ENCODE measurements at places on chromosomes 3 and 15.

DNA sequence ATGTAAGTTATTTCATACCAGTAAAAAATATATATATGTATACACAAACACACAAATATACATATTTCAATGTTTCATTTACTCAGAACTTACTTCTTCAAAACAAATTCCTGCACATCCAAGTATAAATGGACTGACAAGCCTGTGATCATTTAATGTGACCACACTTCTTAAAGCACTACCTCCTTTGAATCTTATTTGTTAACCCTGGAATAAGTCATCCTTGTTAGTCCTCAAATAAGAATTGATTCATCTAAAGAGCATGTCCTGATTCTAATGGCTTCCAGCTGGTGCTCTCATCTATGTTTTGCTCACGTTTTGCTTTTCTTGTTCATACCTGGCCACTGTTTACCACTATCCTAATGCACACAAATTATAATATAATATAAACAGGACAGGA, 103.9 kb upstream of the UBP1 start:
- no peak for DNase-seq

DNA sequence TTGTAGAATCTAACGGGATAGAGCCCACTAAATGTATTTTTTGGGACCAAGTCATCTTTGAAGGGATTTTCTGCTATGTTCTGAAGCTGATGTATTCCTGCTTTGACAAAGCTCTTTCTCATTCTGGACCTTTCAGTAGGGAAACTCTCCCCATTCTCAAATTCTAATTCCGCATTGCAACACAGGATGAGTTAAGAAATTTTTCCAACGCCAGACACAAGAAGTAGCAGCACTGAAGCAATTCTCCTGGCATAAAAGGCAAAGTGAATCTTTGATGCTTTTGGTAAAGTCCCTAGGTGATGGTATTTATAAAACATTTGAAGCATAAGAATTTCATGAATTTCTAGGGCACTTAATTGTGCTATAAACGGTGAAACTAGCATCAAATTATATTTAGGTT, 76.8 kb downstream of the ZPLD1 start:
- no peak for DNase-seq

- no peak for DNase-seq
Measured at GRCh38 chr3:166445865-166446264, 608.6 kb upstream of the BCHE start.

DNA sequence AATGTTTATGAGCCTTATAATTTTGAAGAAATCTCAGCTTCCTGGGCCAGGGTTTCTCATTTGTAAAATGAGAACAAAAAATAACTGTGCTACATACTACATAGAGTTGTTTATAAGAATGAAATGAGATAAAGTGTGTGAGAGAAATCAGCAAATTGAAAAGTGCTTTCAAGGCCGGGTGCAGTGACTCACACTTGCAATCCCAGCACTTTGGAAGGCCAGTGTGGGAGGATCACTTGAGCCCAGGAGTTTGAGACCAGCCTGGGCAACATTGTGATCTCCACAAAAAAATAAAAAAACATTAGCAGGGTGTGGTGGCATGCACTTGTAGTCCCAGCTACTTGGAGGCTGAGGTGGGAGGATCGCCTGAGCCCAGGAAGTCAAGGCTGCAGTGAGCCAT, 22.4 kb downstream of the FOXB1 start:
- DNase-seq, result no peak

DNA sequence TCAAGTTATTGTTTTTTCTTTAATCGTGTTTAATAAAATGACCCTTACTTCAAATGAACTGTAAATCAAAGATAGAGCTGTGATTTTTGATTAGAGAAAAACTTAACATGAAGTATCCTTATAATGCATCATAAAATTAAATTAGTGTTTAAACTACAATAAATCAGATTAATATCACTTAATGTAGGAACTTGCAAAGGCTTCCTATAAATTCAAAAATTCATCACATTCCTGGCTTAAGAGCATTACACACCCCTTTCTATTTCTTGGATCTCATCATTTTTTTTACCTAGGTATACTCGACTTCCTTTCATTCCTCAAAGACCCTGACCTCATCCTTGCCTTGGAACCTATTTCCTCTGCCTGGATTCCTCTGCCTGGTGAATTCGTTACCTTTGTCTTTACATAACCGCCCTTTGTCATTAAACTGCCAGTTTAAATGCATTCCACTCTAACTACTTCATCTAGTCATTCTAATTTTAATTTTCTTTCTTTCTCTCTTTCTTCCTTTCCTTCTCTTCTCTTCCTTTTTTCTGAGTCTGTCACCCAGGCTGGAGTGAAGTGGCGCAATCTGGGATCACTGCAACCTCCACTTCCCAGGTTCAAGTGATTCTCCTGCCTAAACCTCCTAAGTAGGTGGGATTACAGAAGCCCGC, 1244.5 kb downstream of the OTOL1 start:
- no peak for DNase-seq

- peak; percentile 85 for DNase-seq
Measured at GRCh38 chr3:186930641-186931531, 560 bp downstream of the ST6GAL1 start.

GRCh38 chr3:57545636-57546268, 1.6 kb upstream of the DNAH12 start:
- DNase-seq, result no peak

GRCh38 chr3:21533002-21533401, 218.0 kb downstream of the ZNF385D start:
- no peak for DNase-seq

- no peak for DNase-seq
Measured at GRCh38 chr15:90306560-90306959, 41.1 kb downstream of the NGRN start.

- DNase-seq, result no peak
Measured at GRCh38 chr3:49654176-49654825, 19.9 kb upstream of the APEH start.

GRCh38 chr15:28191832-28192231, 92.7 kb upstream of the OCA2 start:
- peak; percentile 93 for DNase-seq

DNA sequence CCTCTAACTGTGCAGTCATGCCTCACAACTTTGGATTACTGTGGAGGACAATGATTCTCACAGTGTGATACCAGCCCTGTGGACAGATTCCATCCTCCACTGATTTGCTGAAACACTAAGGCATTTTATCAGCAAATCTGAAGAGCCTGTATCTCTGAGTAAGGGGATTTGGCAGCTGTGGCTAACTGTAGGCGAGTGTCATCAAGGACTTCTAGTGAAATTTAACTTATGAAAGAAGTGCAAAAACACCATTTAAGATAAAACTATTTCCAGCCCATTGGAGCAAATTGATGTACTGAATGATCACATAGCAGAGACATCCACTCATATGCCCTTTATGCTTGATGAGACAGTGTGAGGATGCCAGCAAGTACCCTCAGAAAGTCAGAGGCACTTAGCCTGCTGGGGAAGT, 13.9 kb upstream of the TMPRSS7 start:
- peak; percentile 76 for DNase-seq

- DNase-seq, result no peak
Measured at GRCh38 chr3:29771602-29772001, 490.7 kb downstream of the RBMS3 start.

GRCh38 chr3:142210608-142211007, 14.8 kb downstream of the GK5 start:
- DNase-seq, result peak; percentile 55

DNA sequence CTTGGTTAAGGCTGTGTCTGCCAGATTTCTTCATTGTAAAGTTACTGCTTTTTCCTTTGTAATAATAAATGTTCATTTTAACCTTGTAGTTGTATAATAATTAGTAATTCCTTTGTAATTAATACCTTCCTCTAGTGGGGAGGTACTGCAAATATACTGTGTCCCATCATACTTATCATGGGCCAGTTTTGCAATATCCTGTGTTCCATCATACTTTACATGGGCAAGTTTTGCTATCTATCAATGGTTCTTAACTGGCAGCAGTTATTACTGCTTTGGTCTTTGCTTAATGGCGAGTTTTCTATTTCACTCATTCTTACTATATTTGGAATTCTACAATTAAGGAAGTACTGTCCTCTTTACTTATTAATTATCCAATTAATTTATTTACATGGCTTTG, 10.6 kb downstream of the ATP2C1 start:
- no peak for DNase-seq

- DNase-seq, result no peak
Measured at GRCh38 chr3:141320399-141321108, 47.8 kb upstream of the ZBTB38 start.

GRCh38 chr15:48856942-48857341, 21.0 kb upstream of the EID1 start:
- peak; percentile 37 for DNase-seq

DNA sequence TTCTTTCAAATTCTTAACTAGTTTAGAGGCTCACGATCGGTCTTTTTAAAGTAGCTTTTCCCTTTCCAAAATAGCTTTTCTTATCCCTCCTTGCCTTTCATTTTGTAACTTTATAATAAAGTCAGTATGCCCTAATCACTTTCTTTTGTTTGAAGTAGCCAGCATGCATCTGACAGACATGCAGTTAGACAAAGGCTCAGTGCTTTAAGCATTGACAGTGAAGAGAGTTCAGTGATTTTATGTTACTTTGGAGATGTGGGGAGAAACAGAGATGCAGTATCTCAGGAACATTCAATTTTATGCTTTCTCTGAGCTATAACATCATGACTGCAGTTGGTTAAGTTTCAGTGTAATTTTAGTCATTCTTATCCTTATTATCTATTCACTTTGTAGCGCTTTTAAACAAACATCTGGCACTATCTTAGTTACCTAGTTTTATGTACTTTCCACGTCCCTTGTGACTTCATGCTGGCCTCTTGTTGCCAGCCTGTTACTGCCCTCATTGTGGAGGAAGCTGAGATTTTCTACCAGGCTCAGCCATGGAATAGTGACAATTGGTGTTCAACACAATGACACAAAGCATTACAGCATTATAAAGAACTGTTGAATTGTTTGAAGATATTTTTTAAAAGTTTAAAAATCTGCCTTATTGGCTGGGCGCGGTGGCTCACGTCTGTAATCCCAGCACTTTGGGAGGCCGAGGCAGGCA, 90.3 kb downstream of the AKAP13 start:
- no peak for DNase-seq

DNA sequence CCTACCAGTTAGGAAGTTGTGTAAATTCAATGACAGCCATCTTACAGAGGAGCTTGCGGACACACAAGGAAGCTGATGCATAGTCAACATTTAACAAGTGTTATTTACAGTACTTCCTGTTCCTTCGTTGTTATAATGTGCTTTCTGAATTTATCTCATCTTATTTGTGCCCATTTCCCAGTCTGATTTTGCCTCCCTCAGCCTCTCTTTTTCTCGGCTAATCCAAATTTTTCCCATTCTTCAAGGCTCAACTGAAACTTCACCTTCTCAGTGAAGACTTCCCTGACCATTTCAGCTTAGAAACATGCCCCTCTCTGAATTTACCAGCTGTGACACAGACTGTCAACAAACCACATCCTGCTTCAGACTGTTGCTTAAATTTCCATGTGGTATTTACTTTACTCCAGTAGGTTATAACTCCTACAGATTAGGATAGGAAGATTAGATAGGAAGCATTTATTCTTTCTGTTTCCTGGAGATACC, 55.7 kb upstream of the CP start:
- no peak for DNase-seq

DNA sequence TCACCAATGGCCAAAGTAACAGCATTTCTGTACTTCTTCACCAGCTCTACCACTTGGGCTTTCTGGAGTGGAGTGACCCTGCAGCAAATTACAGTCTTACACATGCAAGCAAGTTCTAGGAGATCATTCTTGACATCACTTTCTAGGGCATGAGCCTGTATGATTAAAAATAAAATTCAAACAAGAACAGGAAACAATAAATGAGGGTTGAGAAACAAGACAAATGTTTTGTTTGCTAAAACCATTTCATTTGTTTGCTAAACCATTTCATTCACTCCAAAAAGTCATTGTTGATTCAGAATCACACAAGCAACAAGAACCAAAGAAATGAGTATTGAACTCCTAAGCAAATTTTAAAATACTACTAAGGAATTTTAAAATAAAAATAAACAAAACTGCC, 220.9 kb downstream of the ATP8B4 start:
- DNase-seq, result no peak

DNA sequence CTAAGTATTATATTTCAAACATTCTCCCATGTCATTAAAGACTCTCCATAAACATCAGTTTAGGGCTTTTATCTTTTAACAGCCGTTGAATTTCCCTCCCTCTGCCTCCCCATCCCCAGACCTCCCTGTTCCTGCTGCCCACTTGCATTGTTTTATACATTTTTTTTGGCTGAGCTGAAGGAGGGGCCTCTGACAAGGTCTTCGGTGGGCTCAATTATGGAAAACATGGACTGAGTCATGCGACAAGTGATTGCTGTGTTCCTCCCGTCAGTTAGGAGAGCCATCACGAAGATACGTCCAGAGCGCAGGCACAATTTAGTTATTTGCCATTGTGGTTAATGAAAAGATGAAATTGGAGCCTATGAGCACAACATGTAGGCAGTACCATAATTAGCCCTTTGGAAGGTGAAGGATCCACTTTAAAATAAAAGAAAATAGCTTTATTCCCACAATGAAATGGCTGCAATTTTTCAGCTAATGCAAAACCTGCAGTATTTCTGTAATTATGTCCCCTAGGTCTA, 12.0 kb upstream of the NMNAT3 start:
- peak; percentile 50 for DNase-seq

GRCh38 chr15:73330206-73331051, 38.3 kb downstream of the HCN4 start:
- DNase-seq, result peak; percentile 10

DNA sequence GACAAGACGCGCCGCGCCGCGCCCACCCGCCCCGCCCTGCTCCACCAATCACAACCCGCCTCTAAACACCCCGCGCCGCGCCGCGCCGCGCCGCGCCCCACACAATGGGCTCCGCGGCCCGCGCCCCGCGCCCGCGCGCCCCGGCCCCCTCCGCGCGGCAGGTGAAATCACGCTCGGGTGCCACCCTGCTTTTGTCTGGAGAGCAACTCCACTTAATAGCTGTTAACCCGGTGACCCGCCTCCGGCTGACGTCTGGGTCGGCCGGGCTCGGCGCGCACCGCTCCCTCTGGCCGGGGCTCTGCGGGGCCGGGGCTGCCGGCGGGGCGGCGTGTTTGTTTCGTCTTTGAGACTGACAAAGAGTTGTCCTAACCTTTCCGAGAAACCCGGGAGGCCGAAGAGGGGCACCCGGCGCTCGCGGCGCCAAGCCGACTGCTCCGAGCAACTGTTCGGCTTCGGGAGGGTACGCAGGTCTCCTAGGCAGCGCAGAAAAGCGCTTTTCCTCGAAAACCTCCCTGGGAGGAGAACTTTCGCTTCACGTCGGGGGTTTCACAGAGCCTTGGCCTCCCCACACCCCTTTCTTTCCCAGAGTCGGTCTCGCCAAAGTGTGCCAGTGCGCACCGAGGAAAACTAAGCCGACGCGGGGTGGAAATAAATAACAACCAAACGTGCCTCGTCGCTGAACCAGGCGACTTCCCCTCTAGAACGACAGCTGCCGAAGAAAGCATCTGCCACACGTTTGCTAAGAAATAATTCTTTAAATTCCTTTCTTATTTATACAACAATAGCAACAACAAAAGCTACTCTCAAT, 518.4 kb downstream of the FOXP1 start:
- DNase-seq, result peak; percentile 88

GRCh38 chr3:73580343-73580742, 44.4 kb downstream of the PDZRN3 start:
- peak; percentile 20 for DNase-seq

Measured in eye (tissue), 1 donor.